A549 treated with CORT108297 at 1 μM for 4 hours (cell line): ENCODE measurements at places on chromosomes 3 and 15. TPM values are rescaled to one million over a fixed set of nuclear protein-coding genes. Genes with fewer than 3 reads are reported as not detected.

The TNFSF10 gene
- 0.09 to 0.22 TPM (median 0.14 TPM) in 5 replicates for total RNA-seq

The FOXB1 gene
- total RNA-seq: not detected in 5 replicates

The RMDN3 gene
- total RNA-seq: 22.5 to 24.4 TPM (median 23.3 TPM) in 5 replicates

The ANKUB1 gene
- total RNA-seq: 0.06 TPM in 1 of 5 replicates, not detected in the others
